ENCODE measurements at places on chromosomes 13 and 19.

DNA sequence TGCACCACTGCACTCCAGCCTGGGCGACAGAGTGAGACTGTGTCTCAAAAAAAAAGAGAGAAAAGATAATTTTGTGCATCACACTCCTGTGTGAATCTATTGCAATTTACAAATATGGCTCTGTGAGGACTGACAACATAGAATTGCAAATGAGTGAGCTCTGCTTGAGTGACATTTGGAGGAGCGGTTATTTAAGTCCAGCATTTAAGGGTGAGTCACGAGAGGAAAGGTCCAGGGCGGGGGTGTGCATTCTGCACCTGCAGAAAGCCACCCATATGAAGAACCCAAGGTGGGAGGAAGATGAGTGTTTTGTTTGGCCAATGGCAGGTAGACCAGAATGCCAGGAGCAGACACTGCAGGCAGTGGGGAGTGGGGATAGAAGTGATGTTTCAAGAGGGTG, 58.5 kb downstream of the DGKH start:
- no peak for DNase-seq

DNA sequence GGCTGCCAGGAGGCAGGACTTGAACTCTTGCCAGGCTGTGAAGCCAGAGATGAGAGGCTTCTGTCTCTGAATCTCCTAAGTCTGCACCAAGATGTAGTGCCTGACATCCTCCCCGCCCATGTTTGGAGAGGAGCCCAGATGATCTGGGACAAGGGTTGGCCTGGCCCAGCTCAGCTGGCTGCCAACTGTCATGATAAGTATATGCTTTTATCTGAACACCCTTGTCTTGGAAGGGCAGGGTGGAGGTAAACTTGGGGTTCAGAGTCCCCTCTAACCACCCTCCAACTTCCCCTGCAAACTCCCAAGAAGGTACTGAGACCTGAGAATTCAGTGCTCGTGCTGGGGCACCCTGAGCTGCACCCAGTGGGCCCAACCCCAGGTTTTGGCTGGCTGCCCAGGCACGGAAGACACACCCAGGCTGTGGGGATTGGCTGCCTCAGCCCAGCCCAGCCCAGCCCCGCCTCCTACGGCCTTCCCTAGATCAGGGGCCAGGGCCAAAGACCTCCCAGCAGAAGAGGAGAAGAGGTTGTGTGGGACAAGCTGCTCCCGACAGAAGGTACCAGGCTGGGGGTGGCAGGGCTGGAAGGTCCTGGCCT, at the start of gene CYP4F12:
Gene CYP4F12 (plus strand): TSS at position 508 of the 596 bp plus-strand sequence. CDS start 443 bp downstream, outside the sequence.
- DNase-seq = no peak

DNA sequence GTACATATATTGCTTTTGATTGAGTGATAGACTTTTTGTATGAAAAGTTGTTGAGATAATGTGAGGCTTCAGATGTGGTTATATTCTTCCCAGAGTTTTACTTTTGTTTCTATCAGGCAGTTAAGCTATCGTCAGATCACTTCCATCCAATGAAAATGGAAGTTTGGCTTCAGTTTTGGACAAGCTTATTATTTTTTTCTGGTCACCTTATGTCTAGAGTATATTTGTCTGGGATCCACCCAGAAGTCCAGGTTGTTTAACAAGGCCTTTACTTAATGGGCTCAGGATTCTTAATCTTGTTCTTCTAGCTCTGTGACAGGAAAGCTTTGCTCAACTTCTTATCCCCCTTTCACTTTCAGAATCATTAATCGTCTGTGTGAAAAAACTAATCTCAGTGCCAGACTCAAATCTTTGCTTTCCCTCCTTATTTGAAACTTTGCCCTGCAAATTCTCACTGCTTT, 150.9 kb downstream of the PDS5B start:
- no peak for DNase-seq

GRCh38 chr13:109651311-109651710, 135.1 kb downstream of the IRS2 start:
- no peak for DNase-seq

DNA sequence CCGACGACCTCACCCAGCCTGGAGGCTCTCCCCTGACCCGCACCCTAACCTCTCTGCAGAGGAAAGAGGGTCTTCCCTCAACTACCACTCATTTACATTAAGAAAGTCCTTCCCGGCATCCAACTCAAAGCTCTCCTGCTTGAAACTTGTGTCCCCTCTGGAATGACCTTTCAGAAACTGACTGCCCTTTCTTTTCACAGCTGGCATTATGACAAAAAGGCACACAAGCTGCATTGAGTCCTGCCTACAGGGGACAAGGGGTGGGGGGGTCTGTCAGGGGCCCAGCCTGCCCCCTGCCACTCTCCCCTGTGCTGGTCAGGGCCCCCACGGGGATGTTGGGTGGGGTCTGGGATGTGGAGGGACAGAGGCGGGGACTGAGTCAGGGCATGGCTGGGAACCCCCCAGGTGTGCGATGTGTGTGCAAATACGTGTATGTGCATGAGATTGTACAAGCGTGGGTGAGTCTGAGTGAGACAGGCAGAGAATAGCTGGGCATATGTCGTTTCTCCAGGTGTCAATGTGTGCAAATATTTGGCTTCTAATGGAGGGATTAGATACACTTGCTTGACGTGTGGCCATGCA, 2.0 kb downstream of the COL5A3 start:
- DNase-seq = no peak

DNA sequence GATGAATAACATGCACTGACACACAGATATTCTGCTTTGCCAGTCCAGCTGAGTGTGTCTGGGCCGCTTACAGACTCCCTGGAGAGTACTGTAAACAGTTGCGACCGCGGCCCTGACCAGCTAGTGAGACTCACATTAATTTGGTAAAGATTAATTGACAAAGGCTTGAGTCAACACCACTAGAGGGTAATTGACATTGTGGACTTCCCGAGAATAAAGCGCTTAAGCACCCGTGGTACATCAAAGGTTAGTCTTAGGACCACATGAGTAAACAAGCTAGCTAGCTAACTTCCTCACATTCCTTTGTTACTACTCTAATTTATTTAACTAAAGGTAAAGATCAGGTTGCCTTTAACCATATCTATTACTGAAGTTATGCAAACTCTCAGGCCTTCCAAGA, 624.4 kb upstream of the ARGLU1 start:
- no peak for DNase-seq

DNA sequence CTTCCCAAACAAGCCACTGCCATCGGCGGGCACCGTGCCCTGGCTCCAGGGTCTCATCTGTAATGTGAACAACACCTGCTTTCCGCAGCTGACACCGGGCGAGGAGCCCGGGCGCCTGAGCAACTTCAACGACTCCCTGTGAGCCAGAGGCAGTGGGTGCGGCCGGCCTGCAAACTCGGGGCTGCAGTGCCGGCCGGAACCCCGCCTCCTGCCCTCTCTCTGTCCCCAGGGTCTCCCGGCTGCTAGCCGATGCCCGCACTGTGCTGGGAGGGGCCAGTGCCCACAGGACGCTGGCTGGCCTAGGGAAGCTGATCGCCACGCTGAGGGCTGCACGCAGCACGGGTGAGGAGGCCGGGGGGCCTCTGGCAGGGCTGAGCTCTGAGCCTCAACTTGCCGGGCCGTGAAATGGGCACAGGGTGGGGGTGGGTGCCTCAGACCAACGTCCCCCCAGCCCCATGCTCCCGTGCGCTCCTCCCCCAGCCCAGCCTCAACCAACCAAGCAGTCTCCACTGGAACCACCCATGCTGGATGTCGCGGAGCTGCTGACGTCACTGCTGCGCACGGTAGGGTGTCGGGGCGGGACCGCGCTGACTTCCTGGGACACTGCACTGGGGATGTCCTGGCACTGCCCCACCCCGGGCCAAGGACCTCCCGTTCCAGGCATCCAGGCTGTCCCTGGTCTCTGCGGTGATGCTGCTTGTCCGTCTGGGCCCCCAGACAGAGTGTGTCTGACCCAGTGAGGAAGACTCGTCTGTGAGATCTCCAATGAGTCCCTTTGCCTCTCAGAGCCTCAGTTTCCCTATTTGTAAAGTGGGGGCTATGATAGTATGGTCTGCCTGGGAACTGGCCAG, 2.2 kb downstream of the ABCA7 start:
- no peak for DNase-seq

GRCh38 chr13:48081739-48082138, 13.2 kb downstream of the MED4 start:
- DNase-seq = no peak

DNA sequence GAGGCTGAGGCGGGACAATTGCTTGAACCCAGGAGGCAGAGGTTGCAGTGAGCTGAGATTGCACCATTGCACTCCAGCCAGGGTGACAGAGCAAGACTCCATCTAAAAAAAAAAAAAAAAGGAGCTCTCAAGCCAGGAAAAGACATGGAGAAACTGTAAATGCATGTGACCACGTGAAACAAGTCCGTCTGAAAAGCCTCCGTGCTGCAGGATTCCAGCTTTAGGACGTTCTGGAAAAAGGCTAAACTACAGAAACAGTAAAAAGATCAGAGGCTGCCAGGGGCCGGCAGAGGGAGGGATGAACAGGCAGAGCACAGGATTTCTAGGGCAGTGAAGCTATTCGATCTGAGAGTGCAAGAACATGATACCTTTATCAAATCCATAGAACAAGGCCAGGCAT, 40.7 kb upstream of the NDUFS7 start:
- DNase-seq = no peak

DNA sequence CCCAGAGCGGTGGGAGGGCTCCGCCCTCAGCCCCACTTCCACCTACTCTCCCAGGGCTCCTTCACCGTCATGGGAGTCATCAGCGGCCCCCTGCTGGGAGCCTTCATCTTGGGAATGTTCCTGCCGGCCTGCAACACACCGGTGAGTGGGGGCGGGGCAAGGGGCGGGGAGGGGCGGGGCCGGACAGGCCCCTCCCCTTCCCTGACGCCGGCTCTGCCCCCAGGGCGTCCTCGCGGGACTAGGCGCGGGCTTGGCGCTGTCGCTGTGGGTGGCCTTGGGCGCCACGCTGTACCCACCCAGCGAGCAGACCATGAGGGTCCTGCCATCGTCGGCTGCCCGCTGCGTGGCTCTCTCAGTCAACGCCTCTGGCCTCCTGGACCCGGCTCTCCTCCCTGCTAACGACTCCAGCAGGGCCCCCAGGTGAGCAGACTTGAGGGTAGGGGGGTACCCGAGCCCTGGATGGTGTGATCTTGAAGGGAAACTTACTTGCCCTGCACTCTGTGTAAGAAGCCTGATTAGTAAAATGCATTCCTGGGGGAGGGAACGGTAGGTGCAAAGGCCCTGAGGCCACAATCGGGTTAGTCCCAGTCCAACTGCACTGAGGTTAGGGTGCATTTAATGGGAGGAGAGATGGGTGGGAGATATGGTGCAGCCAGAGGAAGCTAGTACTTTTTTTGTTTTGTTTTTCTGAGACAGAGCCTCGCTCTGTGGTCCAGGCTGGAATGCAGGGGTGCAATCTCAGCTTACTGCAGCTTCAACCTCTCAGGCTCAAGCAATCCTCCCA, 12.1 kb downstream of the SLC5A5 start:
- no peak for DNase-seq

DNA sequence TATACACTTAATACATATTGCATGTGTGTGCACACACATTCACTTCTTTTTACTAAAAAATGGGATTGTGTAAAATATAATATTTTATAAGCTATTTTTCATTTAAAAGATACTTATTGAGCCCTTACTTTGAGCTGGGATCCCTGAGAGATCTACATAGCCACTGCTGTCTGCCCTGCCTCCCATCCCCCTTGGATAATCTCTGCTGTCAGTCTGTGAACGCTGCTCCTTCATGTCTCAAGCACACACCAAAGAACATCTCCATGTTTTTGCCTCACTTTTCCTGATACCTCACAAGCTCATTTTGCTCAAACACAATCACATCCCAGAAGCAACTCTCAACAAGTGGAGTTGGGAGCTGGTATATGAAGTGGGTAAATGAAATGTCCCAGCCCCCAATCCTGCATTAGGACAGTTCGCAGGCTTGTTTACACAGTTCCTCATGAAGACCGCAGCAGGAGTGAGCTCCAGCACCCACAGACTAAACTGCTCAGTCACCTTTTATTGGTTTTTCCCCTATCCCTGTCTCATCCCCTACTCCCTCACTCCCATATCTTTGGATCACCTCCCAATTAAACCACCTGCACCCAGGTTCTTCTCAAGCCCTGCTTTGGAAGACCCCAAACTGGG, 108.3 kb upstream of the FRY start:
- DNase-seq = no peak

- no peak for DNase-seq
Measured at GRCh38 chr13:113564331-113565023, 20.1 kb upstream of the TFDP1 start.

- DNase-seq = no peak
Measured at GRCh38 chr19:16794456-16795441, 34.4 kb upstream of the SIN3B start.

Measured in non-pigmented ciliary epithelial cell (primary cell).